ENCODE measurements at places on chromosomes 16 and 17.

DNA sequence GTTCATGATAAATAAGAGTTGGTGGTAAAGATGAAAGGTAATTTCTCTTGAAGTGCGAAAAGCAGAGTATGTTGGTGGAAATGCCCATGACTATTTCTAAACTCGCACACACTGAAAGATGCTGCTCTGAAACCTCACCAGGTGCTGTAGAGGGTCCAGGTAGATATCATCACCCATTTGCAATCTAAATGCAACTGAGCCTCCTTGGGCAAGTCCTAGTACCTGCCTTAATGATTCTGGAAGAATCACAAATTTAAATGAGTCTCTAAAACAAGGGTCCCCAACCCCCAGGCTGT, 5.9 kb upstream of the MMD start:
- DNase-seq, result no peak

GRCh38 chr16:6964679-6965078, 368.0 kb upstream of the RBFOX1 start:
- no peak for DNase-seq

- no peak for DNase-seq
These were observed 61.1 kb downstream of the ADAMTS18 start for GRCh38 chr16:77373726-77374125.

- no peak for DNase-seq
These were observed 13.6 kb downstream of the FTO start for GRCh38 chr16:53717577-53717976.

DNA sequence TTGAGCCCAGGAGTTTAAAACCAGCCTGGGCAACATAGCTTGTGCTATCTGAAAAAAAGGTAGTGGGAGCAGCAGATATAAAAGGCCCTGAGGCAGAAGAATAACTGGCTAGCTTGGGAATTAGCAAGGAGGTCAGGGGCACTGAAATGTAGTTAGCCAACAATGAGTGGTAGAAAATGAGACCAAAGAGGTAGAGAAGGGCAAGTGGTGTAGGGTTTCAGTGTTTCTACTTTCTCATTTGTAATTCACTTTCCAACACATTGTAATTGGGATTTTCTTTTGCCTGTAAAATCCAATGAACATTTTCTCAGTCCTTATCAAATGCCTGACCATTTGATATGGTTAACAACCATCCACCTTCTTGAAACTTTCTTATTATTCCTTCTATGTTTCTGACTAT, 95.1 kb upstream of the CORO6 start:
- no peak for DNase-seq

DNA sequence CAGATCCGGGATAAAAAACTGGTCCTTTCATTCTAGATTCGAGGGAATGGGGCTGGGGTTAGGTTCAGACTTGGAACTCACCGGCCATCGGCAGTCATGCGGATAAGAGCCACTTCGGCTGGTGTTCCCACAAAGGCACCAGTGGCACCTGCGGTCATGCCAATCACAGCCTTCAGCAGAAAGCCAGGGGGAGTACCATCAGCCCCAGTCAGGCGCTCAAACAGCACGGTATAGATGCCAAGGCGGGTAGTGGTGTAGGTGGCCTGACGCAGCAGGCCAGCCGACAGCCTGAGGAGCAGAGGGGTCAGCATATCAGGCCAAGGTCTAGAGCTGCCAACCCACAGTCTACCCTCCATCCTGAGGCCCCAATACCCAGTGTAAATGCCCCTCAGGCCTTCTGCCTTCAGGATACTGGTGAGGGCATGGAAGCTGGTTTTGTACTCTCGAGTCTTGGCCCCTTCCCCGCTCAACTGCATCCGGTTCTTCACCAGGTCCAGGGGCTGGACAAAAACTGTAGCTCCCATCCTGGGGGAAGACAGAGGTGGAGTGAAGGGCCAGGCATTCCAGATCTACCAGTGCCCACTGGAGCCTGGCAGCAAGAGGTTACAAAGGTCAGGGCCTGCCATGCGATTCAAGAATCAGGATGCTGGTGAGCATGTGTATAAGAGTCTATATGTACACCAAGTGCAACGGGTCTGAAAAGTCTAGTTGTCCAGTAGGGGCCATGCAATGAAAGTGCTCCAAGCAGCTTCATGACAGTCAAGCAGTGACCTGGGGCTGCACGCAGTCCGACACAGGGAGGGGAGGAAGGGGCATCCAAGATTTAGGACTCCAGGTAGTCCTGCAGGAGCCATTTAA, 929 bp downstream of the SLC25A11 start:
- no peak for DNase-seq

DNA sequence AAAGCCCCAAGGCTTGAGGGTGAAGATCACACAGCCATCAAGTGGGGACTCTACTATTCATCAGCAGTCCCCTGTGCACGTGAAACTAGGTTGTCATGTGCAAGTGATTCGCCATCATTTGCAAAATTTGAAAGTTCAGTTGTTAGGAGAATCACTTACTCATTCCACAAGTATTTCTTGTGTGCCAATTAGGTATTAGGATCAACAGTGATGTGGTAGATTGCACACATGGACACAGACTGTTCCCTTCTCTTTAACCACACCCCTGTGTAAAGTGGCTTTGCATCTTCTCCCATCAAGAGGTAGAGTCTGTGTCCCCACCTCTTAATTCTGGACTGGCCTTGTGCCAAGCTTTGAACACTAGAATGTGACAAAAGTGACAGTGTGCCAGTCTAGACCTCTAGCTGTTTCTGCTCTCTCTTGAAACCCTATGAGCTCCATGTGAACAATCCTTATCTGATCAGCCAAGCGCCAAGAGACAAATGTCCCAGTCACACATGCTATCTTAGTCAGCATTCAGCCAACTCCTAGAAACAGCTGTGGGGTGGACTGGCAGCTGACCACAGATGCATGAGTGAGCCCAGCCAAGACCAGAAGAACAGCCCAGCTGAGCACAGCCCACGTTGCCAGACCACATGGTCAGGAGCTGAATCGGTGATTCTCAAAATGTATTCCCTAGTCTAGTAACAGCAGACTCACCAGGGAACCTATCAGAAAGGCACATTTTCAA, 31.5 kb upstream of the SHISA9 start:
- peak; percentile 11 for DNase-seq

DNA sequence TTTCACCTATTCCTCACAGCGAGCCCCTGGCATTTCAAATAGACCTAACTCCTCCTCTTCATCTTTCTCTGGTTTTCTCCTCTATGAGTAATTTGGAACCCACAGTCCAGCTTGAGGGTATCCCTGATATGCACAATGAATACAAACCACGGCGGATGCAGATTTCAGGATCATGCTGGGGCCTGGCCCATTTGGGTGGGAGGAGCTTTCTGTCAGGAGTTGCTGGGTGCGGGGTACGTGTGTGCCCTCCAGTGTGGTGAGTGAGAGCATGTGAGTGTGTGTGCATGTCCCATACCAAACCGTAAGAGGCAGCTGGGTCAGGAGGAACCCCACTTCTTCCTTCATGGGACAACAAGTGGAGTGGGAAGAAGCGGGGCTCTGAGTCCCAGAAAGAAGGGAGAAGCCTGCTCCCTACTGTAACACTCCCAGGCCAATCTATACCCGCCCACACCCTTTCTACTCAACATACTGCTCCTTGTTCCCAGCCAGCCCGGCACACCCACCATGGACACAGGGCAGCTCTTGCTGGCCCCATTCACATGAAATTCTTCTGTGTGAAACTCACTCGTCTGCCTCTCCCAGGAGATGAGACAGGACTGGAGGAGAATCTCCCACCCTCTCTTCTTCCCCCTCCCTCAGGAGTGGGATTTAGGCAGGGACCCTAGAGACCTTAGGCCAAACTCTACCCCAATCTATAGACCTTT, 18.4 kb downstream of the CNTNAP1 start:
- DNase-seq, result no peak

DNA sequence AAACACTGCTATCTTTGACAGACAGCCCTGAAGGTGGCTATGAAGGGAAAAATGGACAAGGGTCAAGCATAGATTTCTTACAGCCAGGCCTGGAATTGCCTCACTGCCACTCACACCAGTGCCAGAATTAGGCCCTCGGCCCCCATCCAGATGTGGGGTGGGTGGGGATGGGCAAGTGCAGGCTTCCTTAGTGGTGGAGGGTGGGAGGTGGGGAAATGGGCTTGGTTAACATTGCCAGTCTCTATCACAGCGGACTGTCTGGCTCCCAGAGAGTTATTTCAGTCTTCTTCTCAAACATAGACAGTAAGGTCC, 24.9 kb downstream of the B9D1 start:
- no peak for DNase-seq

- DNase-seq, result no peak
These were observed 10.2 kb downstream of the PIP4K2B start for GRCh38 chr17:38789185-38789584.

DNA sequence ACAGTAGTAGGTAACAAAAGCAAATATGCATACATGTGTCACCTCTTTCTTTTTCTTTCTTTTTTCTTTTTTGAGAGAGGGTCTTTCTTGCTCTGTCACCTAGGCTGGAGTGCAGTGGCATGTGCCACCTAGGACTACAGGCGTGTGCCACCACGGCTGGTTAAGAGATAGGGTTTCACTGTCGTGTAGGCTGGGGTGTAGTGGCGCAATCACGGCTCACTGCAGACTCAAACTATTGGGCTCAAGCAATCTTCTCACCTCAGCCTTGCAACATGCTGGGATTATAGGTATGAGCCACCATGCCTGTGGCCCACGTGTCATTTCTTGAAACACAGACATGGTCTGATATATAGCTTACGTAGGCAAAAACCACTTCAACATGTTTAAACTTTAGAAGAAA, 397.7 kb upstream of the PMFBP1 start:
- no peak for DNase-seq
